Activated CD4-positive, alpha-beta T cell treated with anti-CD3 and anti-CD28 coated beads for 24 hours (primary cell): ENCODE measurements at places on chromosomes 5 and 9.

GRCh38 chr9:100641166-100641565, 63.3 kb downstream of the CAVIN4 start:
- DNase-seq: no peak

DNA sequence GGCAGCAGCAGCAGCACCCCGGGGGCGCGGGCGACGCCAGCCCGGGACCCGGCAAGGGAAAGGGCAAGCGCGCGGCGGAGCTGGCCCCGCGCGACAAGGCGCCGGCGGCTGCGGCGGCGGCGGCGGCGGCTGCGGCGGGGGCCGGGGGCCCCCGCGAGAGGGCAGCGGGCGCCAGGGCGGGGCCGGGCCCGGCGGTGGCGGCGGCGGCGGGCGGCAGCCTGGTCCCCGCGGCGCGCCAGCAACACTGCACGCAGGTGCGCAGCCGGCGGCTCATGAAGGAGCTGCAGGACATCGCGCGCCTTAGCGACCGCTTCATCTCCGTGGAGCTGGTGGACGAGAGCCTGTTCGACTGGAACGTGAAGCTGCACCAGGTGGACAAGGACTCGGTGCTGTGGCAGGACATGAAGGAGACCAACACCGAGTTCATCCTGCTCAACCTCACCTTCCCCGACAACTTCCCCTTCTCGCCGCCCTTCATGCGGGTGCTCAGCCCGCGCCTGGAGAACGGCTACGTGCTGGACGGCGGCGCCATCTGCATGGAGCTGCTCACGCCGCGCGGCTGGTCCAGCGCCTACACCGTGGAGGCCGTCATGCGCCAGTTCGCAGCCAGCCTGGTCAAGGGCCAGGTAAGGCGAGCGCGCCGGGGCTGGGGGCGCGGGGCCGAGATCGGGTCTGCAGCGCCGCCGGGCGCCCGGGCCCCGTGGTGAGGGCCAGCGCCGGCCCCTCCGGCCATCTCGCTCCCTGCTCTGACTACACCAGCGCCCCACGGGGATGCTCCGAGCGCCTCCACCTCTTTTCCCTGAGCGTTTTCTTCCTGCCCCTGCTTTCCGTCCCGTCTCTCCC, at the start of gene UBE2QL1:
UBE2QL1 (plus strand) TSS at position 238 of the 843 bp plus-strand sequence; CDS start at position 273, 35 bp downstream.
- DNase-seq: no peak

- DNase-seq: no peak
Measured at GRCh38 chr5:170448221-170448620, 55.6 kb upstream of the KCNIP1 start.

- DNase-seq: no peak
Measured at GRCh38 chr9:87465816-87466215, 31.9 kb upstream of the DAPK1 start.

DNA sequence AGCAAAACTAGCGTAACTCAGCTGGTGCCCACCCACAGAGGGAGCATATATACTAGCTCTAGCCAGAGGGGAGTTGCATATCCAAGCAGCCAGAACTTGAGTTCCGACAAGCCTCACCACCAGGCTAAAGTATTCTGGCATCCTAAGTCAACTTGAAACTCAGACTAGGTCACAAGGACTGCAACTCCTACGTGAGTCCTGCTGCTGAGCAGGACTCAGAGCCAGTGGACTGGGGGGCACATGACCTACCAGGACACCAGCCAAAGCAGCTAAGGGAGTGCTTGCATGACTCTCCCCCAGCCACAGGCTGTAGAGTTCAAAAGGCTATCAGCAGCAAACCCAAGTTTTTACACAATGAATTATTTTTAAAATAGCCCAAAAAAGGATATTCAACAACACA, 26.1 kb downstream of the SPDL1 start:
- DNase-seq: no peak

DNA sequence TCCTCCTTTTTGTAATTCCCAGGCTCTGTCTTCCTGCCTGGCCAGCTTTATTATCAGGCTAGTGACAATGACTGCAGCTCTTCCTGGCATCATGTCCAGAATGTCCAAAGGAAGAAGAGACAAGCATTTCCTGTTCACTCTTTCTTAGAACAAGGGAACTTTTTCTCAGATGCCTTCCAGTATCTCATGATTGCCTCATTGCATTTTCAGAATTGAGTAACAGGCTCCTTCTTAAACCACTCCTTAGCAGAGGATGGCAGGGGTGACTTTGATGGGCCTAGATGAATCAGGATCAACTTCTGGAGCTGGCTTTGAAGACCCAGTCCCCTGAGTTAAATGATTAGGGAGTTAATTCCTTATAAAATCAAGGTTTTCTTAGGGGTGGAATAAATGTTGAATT, 92.9 kb upstream of the RASGRF2 start:
- no peak for DNase-seq

DNA sequence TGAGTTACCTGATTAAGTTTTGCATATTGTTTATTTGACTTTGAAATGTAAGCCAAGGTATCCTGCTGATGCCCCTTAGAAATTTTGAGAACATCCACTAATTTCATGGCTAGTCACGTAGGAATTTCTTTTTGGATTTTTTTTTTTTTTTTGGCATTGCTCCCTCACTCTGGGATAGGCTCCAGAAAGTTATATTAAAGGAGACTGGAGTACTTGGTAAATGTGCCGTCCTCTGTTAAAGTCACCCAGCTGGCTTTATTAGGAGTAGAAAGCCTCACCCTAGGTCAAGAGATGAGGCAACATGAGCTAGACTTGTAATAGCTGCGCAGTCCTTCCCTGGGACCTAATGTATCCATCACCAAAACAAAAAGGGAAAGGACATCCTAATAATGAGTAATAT, 3.1 kb downstream of the KCTD16 start:
- DNase-seq: no peak

- DNase-seq: no peak
Measured at GRCh38 chr9:127390563-127390962, 6.4 kb upstream of the SLC2A8 start.

DNA sequence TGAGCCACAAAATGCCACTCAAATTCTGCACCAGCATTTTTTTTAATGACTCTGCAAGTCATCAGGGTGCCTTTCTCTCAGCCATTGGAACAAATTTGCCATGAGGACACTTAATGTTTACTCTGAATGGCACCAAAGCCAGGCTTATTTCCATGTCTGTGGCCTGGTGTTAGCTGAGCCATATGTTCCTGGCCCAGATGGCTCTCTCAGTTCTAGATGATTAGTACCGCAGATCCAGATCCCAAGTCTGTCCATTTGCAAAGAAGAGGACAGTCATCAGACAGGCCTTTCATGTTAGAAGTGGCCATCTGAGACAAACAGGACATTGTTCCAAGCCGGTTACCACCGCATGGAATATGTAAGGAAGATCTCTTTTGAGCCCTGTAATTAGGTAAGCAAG, 70.3 kb downstream of the INSYN2B start:
- DNase-seq: no peak

GRCh38 chr9:98362624-98363252, 107.3 kb upstream of the TBC1D2 start:
- no peak for DNase-seq

GRCh38 chr5:79716839-79717238, 27.2 kb downstream of the CMYA5 start:
- no peak for DNase-seq

- no peak for DNase-seq
Measured at GRCh38 chr5:131974956-131975726, 29.7 kb upstream of the MEIKIN start.

- DNase-seq: no peak
Measured at GRCh38 chr5:2739360-2740050, 12.0 kb downstream of the IRX2 start.

GRCh38 chr5:96316487-96316886, 116.6 kb downstream of the PCSK1 start:
- no peak for DNase-seq

DNA sequence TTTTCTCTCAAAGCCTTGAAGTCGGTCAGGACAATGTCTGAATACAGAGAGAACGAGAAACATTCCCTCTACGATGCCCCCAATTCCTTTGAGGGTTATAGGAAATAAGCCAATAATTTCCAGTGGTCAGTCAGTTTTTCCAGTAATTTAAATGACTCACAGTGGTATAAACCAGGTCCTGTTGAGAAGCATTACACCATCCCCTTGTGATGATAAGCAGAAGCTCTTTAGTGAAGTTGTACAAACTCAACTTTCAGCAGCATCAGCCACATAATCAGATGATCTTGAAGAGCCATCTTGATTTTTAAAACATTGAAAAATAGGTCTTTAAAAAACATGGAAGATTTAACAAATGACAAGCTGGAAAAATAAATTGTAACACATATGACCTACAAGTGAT, 173.9 kb upstream of the ZNF462 start:
- no peak for DNase-seq
